ENCODE measurements at places on chromosomes 5 and 9.
A peak's percentile ranks its signal among the peaks of the same experiment; 100 is the strongest.

DNA sequence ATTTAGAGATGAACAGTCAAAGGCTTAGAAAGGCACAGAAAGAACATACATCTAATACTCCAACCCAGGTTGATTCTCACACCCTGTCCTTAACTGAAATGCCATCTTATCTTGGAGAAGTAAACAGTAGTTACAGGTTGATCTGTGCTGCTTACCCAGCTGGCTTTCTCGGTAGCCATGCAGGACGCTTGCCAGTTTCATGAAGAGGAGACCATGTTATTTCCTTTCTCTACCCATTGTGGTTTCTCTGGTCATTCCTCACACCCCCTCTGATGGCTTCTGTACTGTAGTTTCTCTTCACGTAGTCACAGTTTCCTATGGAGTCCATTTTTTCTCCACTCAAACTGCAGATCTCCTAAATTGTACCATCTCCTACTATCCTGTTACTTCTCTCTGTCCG, 206.0 kb downstream of the SGCD start:
- no peak for DNase-seq

DNA sequence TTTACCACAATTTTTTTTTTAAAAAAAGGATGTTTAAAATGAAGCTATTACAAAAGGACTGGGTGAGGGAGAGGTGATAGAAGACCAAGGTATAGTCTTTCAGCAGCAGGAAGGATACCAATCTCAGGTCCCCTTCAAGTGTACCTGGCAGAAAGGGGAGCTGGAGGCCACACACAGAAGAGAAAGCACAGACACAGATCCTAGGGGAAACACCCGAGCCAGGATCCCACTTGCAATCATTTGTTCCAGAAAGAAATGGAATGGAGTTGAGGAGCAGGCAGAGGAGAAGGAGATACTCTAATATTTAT, 5.6 kb downstream of the GNPDA1 start:
- DNase-seq = no peak

- DNase-seq = no peak
These were observed 472.3 kb downstream of the PLK2 start for GRCh38 chr5:57987552-57987951.

DNA sequence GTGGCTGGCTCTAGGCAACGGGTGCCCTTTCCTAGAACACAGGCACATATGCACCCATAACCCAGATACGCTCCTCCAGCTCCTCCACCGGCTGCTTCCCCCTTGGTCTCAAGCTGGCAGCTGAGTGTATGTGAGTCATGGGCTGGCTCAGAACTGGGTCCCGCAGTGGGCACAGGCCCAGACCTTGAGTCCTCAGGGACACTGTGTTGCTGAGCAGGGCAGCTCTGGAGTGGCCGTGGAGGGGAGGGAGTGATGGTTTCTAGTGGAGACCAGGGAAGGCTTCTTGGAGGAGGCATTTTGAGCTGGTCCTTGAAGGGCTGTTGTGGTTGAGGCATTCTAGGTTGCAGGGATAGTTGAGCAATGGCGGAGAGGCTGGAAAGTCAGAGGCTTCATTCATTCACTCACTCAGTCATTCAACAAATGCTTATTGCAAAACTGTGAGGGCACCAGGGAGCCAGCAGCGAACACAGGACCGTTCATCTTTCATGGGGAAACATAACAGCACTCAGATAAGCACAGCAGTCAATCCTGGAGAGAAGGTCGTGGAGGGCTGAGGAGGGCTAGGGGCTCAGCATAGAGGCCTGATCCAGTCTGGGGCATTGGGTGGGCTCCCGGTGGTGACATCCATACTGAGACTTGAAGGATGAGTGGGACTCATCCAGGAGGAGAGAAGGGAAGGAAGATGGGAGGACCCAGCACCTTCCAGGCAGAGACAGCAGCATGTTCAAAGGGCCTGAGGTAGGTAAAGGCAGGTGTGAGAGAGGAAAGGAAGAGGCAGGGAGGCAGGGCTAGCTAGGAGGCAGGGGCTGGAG, 2.4 kb downstream of the BBLN start:
- DNase-seq = no peak

DNA sequence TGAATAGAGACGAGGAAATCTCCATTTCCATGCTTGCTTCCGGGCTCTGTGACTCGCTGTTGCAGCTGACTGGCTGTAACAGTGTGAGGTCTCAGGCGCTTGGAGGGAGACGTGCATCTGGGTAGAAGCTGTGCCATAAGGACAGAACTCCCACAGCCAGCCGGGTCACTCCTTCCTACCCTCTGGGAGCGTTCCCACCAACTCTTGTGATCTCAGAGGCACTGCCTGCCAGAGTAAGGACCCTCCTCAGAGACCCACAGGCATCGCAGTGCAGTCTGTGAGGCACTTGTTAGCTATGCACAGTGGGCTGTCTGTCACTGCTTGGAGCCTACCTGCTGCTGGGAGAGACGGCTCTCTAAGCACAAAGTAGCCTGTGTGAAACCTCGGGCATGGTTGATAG, 203.4 kb upstream of the SEMA6A start:
- DNase-seq = no peak

- no peak for DNase-seq
These were observed 314.7 kb upstream of the GRAMD2B start for GRCh38 chr5:126108470-126108869.

DNA sequence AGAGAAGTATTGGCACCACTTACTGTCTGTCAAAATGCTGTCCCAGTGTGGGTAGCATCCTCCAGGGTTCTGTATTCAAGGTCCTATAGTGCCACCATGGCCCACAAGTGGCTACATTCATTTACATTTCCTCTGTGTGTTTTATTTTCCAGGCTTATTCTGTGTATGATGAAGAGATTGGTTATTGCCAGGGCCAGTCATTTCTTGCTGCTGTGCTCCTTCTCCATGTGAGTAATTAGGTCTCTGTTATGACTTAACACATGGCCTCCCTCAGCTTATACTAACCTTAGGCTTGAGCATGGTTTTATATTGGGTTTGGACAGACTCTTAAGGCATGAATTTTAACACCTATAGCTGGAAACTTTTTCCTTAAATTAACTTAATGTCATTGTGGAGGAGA, 36.7 kb downstream of the GPR21 start:
- no peak for DNase-seq

DNA sequence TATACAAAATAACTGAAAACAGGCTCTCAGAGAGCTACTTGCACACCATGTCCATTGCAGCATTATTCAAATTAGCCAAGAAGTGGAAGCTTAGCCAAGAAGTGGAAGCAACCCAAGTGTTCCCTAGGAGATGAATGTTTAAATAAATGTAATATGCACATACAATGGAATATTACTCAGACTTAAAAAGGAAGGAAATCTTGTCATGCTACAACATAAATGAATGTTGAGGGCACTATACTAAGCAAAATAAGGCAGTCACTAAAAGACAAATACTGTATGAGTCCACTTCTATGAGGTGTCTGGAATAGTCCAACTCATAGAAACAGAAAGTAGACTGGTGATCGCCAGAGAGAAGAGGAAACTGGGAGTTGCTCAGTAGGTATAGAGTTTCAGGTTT, 438.1 kb downstream of the MAT2B start:
- DNase-seq = peak; percentile 7

- no peak for DNase-seq
These were observed 58.3 kb upstream of the NXNL2 start for GRCh38 chr9:88476491-88477271.

- DNase-seq = peak; percentile 83
These were observed 121.2 kb downstream of the CEMIP2 start for GRCh38 chr9:71647094-71647591.

GRCh38 chr5:53928641-53929040, 368.2 kb downstream of the NDUFS4 start:
- DNase-seq = no peak

DNA sequence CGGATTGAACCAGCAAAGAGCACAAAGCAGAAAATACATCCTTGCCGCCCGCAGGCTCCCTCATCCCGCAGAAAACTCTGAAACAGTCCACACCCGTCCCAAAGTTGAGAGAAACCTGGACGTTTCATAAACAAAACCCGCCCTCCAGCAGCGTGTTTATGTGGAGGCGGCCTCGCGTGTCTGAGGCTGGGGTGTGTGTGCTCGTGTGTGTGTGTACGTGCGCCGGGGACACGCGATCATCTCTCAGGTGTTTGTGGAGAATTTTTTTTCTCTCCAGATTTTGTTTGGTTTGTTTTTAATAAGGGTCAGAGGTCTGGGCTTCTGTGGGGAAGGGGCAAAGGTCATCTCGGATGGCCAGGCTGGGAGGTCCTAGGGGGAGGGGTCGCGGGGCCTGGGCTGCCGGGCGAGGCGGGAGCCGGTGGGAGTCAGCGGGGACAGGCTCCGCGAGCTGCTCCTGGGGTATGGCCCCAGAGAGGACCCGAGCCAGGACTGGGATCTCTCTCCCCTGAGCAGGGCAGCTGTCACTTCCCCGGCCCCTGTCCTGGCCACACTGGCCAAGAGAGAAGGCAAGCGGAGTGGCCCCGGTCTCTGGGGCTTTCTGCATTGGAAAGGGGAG, 206.4 kb downstream of the C9orf50 start:
- peak; percentile 38 for DNase-seq

DNA sequence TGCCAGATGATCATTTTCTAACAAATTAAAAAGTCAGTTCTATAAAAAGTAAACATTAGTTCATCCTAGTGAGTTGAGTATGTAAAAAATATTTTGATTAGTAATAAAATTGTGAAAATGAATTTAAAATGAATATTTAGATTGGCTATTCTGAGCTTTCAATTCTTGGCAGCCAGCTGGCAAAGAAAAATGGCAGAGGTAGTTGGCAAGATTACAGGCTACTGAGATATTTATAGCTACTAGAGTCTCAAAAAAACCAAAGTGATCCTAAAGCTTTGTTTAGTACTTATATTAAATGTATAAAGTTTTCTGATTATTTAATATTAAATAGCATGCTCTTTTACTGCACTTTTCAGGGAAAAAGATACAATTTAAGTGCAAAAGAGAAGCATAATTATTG, 25.0 kb downstream of the SGTB start:
- DNase-seq = no peak

DNA sequence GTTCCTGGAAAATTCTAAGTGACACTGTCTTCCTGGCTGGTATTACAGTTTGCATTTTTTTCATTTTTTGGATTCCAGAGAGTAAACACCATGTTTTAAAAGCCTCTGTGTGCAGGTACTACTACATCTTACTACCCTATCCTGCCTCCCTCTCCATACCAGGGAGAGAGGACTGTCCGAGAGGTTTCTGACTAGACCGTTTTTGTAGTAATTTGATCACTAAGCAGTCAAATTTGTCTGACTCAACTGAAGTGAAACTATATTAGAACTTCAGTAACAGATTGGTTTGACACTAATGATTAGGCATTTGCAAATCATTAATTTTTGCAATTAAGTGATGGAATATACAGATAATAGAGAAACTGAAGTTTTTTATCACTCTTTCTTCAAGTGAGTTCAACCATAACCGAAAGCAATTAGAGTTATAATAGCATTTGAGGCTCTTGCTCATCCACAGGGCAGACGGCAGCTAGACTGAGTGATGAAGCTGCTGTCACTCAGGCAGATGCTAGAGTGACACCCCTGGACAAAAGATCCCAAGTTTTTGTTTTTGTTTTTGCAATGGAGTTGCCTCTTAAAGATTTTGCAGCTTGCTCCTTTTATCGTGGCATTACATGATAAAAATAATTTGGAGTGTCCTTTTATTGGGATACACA, 44.3 kb downstream of the SMARCA2 start:
- DNase-seq = no peak

DNA sequence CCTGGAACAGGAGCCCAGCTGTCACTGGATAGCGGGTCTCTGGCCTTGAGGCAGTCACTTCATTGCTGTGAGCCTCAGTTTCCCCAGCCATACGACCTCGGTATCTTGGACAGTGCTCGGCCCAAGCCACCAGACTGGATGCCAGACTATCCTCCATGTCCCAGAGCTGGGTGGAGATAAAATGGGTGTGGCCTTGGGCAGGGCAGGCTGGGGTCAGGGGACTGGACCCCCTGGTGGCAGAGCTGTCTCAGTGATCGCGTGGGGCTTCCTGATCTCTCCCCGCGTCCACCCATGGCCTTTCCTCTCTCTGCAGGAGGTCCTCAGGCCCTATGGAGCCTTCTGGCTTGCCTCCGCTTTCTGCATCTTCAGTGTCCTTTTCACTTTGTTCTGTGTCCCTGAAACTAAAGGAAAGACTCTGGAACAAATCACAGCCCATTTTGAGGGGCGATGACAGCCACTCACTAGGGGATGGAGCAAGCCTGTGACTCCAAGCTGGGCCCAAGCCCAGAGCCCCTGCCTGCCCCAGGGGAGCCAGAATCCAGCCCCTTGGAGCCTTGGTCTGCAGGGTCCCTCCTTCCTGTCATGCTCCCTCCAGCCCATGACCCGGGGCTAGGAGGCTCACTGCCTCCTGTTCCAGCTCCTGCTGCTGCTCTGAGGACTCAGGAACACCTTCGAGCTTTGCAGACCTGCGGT, 10.0 kb downstream of the SLC2A8 start:
- no peak for DNase-seq
